ENCODE measurements at places on chromosomes 2 and 18.

DNA sequence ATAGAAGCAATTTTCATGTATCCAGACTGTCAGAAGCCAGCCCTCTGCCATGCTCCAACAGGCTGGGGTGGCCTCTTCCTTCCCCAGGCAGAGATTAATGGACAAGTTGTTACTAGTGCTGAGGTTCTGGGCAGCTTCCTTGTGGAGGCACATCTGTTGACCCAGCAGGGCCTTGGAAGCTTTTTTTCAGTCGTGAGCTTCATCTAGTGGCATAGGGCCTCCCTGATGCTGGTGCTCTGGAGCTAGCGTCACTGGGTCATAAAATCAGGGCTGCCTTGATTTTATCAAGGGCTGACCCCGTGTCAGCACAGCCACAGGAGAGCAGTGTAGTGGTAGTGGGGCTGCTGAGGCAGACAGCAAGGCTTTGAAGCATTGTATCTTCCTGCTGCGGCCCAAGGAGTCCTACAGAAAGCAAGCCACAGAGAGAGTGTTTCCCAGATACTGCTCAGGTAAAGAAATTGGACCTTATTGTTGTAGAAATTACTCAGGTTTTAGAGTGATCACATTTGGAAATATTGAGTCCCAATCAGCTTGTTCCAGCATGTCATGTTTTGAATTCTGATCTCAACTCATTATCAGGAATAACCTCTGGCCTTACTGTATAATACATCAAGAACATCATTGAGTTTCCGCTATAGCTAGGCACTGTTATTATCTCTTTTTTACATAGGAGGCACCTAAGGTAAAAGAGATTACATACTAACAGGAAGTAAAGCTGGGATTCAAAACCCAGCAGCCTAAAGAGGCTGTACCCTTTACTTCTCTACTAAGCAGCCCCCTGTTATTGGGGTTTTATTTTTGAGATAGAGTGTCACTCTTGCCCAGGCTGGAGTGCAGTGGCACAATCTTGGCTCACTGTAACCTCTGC, 92.3 kb upstream of the ALPP start:
- no peak for DNase-seq

DNA sequence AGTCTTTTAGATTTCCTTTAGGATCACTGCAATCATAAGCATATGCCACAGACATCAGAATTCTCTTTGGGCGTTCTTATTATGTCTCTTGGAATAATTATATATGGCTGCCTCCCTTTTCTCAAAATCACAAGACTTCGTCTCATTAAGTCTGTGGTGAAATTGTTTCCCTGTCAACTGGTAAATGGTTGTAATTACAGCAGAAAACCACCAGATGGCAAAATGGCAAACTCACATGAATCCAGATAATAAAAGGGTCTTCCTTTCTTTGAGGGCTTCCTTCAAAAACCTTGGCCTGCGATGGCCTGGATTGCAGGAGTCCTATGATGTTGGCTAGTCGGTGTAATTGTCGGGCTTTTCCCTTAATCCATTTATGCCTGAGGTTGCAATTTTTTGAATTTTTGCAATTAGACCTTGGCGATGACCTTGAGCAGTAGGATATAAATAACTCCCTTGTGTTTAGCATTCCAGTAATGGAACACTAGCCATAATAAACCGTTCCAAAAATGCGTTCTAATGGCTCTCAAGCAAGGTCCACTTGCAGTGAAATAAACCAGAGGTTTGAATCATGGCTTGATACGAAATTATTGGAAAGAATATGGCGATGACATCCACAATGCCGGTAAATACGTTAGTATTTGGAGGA, 656.4 kb downstream of the MBD2 start:
- no peak for DNase-seq

- DNase-seq, result no peak
Observed at GRCh38 chr2:241295326-241296095, 20.0 kb downstream of the HDLBP start.

- no peak for DNase-seq
Observed at GRCh38 chr2:127342101-127342500, 45.7 kb downstream of the MAP3K2 start.

DNA sequence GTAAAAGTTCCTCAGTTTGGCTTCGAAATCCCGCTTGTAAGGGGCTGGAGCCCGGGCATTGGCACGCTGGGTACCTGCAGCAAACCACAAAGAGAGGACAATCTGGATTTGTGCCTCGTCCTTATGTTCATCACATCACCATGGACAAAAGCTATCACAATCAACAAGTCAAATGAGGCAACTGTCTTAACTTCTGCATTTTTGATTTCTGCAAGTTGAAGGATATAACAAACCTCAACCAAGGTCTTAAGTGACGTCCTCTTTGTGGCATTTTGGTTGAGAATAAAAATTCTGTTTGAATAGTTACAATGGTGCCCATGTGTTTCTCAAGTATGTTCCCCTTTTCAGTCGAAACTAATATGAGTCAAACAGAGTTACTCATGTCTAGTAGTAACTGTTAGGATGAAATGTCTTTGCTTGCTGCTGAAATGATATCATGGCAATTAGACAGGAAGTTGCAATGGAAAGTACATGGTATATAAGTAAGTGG, 70.8 kb upstream of the STK17B start:
- DNase-seq, result no peak

DNA sequence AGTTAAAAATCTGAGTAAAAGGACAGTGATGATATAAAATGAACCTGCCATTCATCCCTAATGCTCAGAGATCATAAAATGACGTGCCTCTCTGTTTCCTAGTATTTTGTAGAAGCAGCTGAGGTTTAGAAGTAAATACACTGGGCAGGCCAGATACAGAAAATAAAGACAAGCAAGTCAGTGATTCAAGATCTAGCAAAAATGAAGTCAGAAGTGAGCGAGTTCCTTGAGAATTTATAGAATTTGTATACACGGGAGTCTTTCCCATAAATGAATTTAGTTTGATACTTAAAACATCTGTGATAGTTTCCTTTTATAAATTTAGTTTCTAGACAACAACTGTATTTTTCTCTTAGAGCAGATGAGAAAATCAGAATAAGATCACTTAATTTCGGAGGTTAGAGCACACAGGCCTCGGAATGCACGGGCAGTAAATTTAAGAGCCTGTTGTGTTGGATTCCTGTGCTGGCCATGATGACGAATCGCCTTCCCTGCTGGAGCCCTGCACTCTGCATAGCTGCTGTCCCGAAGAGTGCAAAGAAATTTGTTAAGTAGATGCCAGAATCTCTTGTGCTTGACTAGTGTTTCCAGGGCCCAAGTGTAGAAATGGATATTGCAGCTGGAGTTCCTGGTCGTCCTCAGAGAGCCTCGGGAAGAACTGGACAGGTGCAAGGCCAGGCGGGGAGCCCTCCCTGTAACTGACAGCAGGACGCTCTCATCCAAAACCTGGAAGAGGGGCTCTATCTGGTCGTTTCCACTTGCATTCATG, 83.7 kb upstream of the RBM44 start:
- DNase-seq, result no peak

DNA sequence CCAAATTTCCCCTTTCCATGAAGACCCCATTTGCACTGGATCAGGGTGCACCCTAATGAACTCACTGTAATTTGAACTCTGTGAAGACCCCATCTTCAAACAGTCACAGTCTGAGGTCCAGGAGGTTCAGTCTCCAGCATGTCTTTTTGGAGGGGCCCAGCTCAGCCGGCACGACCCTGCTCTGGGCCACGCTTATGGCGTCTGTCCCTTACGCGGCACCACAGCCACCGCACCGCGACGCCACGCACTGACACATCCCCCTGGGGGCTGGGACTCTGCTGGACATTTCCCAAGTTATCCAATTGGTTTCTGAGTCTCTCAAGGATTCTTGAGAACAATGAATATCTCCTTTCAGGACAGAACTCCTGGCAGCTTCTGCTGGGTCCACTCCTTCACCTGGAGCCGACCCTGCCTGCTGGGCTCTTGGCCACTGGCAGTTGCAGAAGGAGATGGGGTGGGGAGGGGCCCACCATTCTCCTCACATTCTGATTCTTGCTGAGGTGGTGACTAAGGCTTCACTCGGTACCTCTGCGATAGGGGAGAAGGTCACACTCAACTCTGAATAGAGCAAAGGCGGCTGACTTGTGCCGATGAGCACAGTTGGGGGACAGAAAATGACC, 124.0 kb downstream of the RTP5 start:
- DNase-seq, result no peak

GRCh38 chr2:8654041-8654440, 27.8 kb upstream of the ID2 start:
- DNase-seq, result no peak

DNA sequence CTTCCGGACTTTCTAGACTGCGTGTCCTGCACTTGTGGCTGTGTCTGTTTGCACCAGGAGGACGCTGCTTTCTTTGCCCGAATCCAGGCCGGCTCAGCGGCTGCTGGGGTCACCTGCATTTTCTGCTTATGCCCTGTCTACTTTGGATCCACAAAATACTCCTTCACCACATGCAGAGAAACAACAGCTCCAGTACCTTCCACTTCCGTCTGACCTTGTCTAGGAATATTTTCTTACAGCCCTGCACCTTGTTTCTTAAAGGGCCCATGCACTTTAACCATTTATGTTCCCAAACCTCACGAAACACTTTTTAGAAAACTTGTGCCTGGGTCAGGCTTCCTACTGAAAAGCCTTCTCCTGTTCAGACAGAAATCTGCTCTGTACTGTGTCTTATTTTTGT, 129.4 kb upstream of the NCK2 start:
- DNase-seq, result no peak

- DNase-seq, result no peak
Observed at GRCh38 chr2:198188982-198189381, 384.6 kb downstream of the PLCL1 start.

GRCh38 chr18:45221363-45221762, 393.9 kb upstream of the SLC14A2 start:
- DNase-seq, result no peak

DNA sequence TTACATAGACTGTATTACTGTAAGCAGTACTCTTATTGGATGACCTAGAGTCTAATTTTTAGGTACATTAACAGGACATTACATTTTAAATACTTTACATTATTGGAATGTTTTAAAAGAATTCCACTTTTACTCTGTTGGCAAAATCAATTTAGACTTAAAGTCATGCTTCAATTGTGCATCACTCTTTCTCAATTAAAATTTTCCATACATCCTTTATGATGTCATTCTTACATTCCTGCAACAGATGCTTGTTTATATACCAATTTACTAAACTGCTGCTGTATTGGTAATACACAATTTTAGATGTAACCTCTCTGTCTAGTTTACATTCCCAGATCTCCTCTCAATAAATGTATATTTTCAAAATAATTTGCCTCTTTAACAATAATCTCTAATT, 440.1 kb downstream of the ZEB2 start:
- no peak for DNase-seq

- DNase-seq, result no peak
Observed at GRCh38 chr18:62682371-62682770, 33.0 kb upstream of the PHLPP1 start.

DNA sequence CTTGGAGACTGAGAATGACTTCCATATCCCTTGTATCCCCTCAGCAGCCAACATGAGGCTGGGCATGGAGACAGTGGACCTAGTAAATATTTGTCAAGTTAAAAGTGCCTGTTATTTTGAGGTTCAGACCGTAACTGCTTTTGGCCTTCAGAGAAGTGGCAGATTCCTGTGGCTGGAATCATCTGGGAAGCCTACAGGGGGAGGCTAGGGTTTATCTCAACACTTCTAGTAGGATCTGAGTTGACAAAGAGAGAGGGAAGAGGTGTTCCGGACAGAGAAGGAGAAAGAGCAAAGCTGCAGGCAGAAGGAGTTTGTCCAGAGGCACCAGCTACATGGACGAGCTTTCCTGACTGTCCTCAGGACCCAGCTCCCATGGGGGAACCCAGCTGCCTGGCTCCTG, 27.0 kb downstream of the SLC14A2 start:
- no peak for DNase-seq

- peak; percentile 10 for DNase-seq
Observed at GRCh38 chr2:178306352-178307073, 112.2 kb downstream of the OSBPL6 start.

GRCh38 chr2:217523286-217523685, 479.5 kb downstream of the TNS1 start:
- DNase-seq, result no peak

DNA sequence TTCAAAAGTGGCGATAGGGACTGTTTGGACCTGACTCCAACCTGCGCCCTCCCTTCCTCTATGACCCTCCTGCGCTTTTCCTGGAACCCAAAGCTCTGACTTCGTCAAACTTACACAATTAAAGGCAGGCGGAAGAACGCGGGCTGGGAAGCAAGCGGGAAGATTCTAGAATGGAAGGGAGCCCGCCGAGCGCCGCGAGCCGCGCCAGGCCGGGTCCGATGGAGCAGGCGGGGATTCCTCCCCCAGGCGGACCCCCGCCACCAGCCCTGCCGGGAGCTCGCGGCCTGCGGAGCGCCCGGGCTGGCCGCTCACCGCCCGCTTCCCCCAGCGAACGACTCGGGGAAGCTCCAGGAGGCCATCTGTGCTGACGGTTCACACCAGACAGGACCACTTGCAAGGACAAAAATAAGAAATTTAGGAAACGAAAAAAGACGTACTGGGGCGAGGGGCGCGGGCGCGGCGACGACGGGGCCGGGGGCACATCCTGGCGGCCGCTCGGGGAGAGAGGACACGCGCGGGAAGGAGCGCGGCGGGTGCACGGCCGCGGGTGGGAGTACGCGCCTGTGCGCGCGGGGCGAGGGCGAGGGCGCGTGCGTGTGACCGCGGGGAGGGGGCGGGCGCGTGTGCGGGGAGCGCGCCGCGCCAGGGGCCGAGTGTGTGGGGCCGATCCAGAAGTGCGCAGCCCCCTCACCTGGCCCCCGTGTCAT, 1.1 kb upstream of the SALL3 start:
- no peak for DNase-seq

DNA sequence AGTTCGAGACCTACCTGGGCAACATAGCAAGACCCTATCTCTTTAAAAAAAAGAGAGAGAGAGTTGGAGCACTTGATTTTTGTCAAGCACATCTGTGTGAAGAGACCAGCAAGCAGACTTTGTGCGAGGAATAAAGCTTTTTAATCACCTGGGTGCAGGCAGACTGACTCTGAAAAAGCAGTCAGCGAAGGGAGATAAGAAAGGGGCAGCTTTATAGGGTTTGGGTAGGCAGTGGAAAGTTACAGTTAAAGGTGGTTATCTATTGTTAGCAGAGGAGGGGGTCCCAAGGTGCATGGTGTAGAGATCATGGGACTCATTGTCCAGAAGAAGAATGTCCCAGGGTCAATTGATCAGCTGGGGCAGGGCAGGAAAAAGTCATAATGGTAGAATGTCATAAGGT, 34.4 kb downstream of the NCL start:
- no peak for DNase-seq

DNA sequence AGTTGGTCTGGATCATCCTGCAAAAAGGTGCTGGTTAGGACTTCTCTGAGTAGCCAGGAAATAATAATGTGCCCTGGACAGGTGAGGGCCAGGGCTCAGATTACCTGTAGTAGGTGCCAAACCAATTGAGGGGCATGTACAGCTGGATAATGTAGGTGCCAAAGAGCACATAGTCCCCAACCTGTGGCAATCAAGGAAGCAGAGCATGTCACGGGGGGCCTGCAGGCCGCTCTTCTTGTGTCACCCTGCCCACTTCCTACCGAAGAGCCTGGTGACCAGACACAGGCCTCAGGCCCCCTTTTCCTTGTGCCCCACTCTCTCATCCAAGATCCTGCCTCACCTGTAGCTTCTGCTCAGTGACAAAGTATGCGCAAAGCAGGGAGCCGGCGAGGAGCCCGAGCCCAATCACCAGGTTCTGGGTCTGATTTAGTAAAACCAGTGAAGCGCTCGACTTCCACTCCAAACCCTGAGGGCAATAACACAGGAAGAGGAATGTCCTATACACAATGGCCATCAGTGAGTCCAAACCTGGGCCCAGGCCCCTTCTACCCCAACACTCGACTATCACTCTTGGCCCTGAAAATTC, 5.2 kb downstream of the ABCB6 start:
- no peak for DNase-seq

All from stimulated activated CD4-positive, alpha-beta T cell treated with anti-CD3 and anti-CD28 coated beads, Interleukin-4, amount 100 ng/mL, for 1 hour (primary cell).